ENCODE measurements at places on chromosomes 1 and 21. TPM values are rescaled to one million over a fixed set of nuclear protein-coding genes. Genes with fewer than 3 reads are reported as not detected.
A peak's percentile ranks its signal among the peaks of the same experiment; 100 is the strongest.

GOLT1A gene
- total RNA-seq: not detected

OR2AK2 gene
- not detected for total RNA-seq

RHBG gene
- total RNA-seq: not detected

CCDC190 gene
- not detected for total RNA-seq

PROK1 gene
- total RNA-seq: not detected

APCS gene
- total RNA-seq: not detected

EFNA1 gene
- 0.48 TPM for total RNA-seq

- DNase-seq: no peak
Measured at GRCh38 chr1:83808536-83808935, 190.4 kb downstream of the TTLL7 start.

DNA sequence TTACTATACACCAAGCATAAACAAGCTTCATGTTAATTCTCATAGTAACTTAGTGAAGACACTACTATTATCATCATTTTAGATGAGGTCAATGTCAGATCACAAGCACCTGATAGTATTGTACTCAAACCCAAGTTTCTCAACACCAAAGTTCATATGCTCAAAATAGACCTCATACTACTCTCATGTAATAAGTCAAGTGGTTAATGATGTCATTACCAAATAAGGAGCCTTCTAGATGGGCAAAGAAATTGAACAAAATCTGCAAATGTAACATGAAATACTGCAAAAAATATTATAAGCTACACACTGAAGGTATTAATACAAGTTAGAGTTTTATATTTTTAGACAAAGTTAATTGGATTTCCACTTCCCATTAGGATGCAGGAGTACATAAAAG lies 144.0 kb upstream of the CHRM3 start:
- no peak for DNase-seq

DNA sequence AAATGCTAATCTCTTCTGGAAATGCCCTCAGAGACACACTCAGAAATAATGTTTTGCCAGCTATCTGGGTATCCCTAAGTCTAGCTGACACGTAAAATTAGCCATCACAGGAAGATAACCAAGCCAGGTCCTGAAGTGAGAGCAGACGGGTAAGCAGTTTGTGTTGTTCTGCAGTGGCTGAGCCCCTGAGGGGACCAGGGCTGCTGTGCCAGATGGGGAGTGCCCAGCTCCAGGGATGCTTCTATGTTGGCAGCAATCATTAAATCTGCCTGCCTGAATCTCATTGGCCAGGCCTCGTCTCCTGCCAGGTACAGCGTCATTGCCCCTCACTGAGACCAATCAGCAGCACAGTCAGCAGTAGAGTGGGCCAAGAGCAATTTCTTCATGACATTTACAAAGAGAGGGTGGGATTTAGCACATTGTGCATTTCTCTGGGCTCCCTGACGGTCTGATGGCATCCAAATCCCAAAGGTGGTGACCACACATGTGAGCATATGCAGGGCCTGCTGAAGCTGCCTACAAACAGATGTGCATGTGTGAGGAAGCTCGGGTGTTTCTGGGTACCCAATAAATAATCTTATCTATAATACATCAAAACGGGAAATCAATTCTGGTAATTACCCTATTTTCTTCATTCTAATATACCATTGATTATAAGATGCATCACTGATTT lies 58.7 kb upstream of the LRRN2 start:
- DNase-seq: no peak

GRCh38 chr1:107674486-107674885 lies 290.5 kb downstream of the VAV3 start:
- no peak for DNase-seq

DNA sequence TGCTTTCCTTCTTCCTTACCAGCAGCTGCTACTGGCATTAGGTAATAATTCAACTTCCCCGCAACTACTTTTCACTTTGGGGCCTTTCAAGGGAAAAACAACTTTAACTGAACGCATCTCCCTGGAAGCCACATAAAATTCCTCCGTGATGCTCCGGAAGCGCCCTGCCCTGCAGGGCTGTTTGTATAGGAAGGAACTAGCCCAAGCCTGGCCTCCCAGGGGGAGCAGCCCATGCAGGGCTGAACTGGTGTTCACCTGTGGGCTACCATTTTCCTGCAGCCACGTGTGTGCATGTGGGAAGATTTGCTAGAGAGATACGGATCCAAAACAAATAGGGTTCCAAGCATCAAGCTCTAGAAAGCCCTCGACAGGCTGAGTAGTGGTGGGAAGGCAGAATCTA lies 14.4 kb downstream of the CLDN14 start:
- no peak for DNase-seq

DNA sequence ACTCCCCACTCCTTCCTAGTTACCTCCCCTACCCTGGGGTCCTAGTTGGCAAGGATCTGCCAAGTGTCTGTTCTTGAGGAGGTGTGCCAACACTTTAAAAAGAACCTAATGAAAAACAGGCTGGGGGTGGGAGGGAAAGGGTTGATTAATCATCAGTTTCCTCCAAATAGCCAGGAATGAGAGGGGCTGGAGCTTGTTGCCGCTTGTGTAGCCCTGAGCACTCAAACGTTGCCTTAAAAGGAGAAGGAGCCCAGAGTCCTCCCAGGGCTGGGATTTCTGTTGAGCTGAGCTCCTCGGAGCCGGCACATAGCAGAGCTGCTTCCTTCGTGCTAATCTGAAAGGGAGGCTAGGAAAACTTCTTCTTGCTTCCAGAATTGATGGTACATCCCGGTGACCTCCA lies 15.9 kb downstream of the SHISA4 start:
- DNase-seq: no peak

- no peak for DNase-seq
Measured at GRCh38 chr21:37877888-37878684, 38.2 kb downstream of the KCNJ6 start.

DNA sequence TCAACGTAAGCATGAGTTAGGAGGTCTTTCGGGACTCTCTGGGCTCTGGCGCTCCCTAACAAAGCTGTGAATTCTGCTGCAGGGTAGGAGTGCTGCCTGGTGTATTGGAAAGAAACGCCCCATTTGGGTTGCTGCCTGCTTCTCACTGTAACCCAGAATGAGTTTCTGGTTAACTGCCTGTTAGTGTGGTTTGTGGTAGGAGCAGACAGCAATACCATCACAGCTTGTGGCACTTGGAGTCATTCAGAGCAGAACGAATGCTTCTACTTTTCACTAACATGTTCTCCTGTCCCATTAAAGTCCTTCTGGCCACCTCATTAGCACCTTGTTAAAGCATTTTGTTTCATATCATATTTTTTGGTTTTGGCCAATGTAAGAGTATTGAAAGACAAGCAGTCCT lies 18.1 kb downstream of the MAP3K7CL start:
- peak; percentile 33 for DNase-seq

GRCh38 chr1:184836141-184836540 lies 81.5 kb upstream of the EDEM3 start:
- DNase-seq: no peak

GRCh38 chr1:221735999-221736398 lies 5.9 kb downstream of the DUSP10 start:
- DNase-seq: no peak

Data from activated naive CD8-positive, alpha-beta T cell treated with anti-CD3 and anti-CD28 coated beads, Interleukin-2, amount 10 ng/mL, durations not matched to agents 7 days and 5 days (primary cell).